Cardiac septum (tissue), 1 donor: ENCODE measurements at places on chromosomes 7 and 10.
A peak's percentile ranks its signal among the peaks of the same experiment; 100 is the strongest.

GRCh38 chr10:133194151-133194550, 34.1 kb downstream of the KNDC1 start:
- no peak for DNase-seq

GRCh38 chr10:76973091-76974016, 664.3 kb downstream of the KCNMA1 start:
- DNase-seq = no peak

- no peak for DNase-seq
These were observed 664.0 kb downstream of the XPNPEP1 start for GRCh38 chr10:109259293-109259692.

GRCh38 chr7:137135654-137136350, 207.7 kb downstream of the PTN start:
- DNase-seq = no peak

DNA sequence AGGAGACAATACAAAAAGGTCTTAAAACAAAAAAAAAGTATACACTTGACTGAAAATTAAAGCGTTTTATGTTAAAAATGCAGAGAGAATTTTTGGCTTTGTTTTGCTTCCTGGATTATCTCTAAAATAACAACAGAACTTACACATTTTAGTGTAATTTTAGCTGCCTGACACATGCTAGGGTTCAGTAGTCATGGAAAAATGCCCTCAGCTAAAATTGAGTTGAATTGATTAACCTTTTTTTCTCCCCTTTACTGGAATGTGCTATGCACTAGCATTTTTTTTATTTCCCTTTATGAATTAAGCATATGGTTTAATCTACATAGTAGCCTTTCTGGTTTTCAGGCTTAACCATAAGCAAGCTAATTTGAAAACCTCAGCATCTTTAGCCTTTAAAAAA, 89.9 kb downstream of the ZNF277 start:
- no peak for DNase-seq

DNA sequence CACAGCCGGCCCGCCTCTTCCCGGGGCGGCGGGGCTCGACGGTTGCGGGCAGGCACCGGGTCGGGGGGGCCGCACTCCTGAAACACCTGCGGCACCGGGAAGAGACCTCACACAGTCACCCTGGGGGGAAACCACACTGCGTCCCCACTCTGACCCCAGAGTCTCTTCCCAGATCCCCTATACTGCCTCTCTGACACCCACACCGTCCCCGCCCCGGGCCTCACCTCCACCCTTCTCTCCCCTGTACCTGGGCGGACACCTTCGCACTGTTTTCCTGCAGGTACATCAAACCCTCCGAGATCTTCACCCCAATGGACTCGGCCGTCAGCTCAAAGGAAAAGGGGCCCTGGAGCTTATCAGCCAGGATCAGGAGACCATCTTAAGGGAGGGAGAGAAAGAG, 3.4 kb upstream of the GAL3ST4 start:
- no peak for DNase-seq

DNA sequence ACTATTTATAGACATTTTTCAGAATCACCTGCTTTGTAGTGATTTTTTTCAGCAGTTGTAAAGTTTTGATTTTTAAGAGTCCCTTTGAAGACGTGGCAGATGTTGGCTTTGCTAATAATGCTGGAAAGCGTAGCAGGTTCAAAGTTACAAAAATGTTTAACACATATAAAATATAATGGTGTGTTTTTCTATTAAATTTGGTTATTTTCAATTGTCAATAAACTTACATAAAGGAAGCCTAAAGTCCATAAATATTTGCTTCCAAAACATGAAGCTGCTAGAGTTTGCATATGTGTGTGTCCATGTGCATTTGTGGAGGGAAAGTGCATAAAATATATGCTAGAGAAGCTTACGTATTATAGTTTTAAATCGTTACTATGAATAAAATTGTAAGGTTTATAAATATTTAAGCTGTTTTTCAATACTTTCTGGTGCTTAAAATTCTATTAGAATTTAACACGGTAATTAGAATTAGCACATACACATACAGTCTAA, 3.7 kb downstream of the MEOX2 start:
- DNase-seq = no peak

DNA sequence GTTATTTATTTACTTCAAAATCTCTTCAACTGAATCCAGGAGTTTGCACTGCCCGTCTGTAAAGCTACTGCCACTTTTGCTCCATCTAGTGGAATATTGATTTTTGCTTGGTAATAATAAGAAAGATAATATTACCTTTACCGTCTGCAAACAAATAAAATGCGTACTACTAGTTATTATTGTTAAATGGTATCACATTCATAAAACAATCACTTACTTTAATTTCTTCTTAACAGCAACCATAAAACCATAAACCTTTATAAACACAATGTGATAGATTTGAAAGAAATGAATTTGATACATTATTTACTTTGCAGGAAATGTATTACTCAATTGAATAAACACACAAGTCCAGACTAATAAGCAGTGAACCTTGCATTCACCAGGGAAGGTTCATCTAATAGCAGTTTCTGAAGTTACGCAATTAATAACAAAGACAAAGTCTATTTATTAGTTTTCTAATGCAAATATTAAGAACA, 6.4 kb downstream of the AGMO start:
- no peak for DNase-seq

DNA sequence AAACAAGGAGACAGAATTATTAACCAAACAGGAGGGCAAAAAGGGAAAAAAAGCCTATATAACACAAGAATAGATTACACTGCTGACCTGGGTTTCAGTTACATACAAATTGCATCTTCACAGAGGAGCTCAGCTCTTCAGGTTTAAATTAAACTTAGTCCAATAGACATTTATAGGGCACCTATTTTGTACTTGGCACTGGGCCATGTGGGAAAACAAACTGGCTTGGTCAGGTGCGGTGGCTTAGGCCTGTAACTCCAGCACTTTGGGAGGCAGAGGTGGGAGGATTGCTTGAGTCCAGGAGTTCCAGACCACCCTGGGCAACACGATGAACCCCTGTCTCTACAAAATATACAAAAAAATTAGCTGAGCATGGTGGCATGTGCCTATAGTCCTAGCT, 62.3 kb upstream of the CCDC6 start:
- no peak for DNase-seq

DNA sequence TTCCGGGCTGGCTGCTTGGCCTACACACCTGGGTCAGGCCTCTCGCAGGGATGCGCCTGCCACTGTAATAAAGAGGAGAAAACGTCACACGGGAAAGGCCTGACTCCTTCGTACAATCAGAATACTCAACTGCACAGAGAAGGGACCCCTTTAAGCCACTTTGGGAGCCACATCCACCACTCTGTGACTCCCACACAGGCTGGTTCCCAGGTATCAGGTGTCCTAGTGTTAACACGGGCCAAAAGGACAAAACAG, 5.8 kb upstream of the ZNF736 start:
- no peak for DNase-seq

DNA sequence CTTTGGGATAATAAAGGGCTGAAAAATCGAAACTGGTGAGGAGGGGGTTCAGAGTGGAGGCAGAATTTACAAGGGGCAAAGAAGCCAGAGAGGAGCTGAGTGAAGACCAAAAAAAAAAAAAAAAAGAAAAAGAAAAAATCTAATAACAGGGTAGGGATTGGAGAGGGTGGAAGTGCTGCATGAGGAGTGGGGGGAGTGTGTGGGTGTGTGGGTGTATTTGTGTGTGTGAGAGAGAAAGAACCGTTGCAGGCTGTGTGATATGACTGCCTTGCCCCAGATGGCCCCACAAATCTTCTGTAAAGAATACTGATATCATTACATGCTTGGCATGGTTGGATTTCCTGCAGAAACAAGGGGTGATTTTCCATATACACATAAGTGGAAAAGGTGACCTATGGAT, 207.8 kb upstream of the IMMP2L start:
- DNase-seq = no peak

DNA sequence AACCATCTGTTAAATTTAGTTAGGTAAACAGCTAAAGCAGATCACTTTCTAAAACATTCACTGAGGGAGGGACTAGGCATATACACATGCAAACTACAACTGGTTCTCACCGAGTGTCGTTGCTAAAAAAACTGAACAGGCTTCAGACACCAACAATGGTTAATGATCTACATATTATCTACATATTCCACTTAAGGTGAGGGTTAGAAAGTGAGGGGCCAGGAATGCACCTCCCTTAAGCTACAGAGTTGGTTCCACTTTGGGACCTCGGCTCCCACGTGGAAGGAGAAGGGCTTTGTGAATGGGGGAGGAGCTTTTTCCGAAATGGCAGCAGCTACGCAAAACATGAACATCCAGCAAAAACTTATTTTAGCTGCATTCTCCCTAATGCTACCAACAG, 5.8 kb downstream of the CTBP2 start:
- DNase-seq = peak; percentile 47

- no peak for DNase-seq
These were observed 337.5 kb upstream of the CNTNAP2 start for GRCh38 chr7:145779140-145779539.

- no peak for DNase-seq
These were observed 123.0 kb upstream of the SVIL start for GRCh38 chr10:29757551-29758297.

DNA sequence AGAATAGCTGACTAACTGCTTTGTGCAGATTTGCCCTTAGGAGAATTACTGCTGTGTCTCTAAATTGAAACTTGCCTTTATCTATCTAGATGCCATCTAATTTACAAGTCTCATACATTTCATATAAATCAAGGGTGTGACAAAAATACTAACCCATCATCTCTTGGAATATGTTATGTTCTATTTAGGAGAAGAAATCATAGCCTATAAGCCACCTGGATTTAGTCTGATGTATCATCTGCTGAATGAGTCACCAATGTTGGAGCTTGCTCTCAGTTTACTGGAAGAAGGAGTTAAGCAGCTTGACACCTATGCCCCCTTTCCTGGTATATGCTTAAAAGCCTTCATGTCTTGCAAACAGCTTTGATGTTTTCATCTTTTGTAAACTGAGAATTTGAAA, 43.5 kb downstream of the NUP205 start:
- no peak for DNase-seq

DNA sequence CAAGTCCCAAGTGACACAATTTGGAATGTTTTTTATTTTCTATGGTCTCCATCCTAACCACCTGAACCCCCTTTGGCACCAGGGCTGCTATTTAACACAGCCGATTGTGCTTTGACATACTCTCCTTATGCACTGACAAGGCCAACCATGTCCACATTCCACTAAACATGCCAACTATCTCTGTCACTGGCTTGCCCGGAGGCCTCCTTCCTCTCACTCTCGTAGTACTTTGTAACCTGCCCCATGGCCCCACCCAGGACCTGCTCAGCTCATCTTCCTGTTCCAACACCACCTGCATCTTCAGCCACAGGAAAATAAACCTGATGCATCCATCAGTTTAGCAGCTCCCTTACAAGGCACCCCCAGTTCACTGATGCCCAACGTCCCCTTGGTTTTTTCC, 63.1 kb downstream of the GPAM start:
- no peak for DNase-seq

GRCh38 chr7:155144371-155144770, 74.2 kb downstream of the HTR5A start:
- no peak for DNase-seq

GRCh38 chr10:127523476-127523875, 25.6 kb upstream of the NPS start:
- no peak for DNase-seq

DNA sequence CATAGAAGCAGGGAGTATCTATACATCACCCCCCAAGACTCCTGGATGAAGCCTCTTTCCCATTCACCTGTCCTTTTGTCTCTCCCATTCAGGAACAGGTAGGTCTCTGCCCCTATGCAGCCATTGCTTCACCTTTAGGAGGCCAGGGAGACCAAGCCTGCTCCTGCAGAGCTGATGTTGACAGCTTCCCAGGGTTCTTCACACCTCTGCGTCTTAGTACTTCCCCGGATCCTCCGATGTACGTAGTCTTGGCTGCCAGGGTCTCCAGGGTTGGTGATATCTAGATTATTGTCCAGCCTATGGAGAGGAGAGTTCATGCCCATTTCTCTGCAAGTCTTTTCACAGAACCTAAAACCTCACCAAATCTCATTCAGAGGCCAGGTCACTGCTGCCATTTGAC, 365.7 kb upstream of the KLF6 start:
- DNase-seq = no peak
